Stimulated activated CD8-positive, alpha-beta memory T cell treated with anti-CD3 and anti-CD28 coated beads, Interleukin-15, amount 100 ng/mL, for 4 hours (primary cell): ENCODE measurements at places on chromosomes 4 and X.

GRCh38 chrX:28609917-28610613 is 22.8 kb downstream of the IL1RAPL1 start:
- no peak for DNase-seq

DNA sequence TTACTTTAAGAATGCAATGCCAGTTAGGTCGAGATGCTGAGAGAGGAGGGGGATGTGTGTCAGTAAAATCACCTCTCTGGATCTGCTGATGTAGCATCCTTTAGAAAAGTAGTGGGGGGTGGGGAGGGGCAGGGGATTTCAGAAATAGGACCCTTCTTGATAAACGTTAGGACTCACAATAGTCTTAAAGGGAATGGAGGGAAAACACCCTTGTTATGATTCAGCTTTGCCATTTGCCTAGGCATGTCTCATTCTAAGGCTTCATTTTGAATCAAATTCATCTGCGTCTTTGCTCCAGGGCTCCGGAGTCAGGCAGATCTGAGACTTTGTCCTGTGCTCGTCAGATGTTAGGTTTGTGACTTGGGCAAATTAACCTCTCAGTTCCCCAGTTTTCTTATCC is 879 bp downstream of the SH2D1A start:
- peak; percentile 40 for DNase-seq

DNA sequence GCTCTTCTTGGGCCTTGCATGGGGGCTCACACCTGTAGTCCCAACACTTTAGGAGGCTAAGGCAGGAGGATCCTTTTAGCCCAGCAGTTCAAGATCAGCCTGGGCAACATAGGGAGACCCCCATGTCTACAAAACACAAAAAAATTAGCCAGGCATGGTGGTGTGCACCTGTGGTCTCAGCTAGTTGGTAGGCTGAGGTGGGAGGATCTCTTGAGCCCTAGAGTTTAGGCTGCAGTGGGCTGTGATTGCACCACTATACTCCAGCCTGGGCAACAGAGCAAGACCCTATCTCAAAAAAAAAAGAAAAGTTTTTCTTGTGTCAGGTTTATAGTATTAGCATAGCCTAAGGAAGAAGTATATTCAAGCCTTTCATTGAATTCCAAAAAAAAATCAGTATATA is 30.8 kb upstream of the FAM241A start:
- no peak for DNase-seq

GRCh38 chr4:8710416-8710815 is 117.9 kb downstream of the CPZ start:
- DNase-seq, result no peak

DNA sequence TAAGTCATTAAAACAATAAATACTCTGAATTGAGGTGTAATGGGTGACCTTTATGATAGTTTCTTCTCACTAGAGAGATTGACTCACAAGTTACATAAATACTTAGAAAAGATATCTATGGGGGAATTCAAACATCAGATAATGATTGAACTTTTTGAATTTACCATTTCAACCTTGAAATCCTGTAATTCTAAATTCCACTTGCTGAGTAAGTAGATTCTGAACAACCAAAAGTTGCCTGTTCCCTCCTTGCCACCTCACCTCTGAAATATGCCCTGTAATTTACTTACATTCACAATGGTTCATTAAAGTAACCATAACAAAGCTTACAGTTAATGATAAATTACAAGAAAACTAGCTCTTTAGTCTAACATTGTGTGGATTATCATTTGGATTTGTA is 43.3 kb upstream of the SLC39A8 start:
- no peak for DNase-seq

DNA sequence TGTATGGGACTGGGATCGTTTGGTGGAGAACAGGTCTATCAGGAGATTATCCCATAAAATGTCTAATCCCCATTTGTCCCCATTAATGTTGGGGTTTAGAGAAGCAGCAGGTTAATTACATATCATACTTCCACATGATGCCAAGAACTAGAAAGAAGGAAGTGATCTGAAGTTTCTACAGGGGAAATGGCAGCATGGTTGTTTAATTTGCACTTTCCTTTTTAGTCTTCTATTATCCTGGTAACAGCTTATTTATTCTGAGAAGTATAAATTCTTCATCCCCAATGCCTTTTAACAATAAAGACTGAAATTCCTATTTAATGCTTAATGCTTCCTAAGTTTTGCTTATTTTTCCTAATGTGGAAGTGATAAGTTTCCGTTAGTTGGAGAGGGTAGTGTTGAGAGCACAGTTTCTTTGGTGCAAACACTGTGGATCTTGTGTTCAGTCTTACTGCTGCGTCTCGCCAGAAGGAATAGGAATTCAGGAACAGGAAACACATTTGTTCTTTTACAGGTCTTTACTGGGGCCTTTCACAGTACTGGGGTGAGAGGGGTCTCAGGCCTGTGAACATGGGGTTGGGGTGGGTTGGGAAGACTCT is 59.5 kb upstream of the TADA2B start:
- DNase-seq, result no peak

DNA sequence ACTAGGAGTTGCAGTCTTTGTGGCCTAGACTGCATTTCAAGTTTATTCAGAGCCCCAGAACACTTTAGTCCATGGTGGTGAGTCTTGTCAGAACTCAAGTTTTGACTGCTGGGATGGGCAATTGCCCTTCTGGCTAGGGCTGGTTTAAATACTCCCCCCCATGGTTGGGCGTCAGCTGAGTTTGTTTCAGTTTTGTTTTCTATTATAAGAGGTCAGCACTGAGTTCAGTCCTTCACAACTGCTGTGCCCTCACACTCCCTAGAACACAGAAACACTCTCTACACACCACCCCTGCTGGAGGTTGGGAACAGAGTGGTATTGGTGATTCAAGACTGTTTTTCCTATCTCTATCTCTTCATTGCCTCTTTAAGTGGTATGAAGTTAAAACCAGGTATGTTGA is 217.0 kb downstream of the GUCY2F start:
- DNase-seq, result no peak

GRCh38 chr4:113410686-113411085 is 350.9 kb downstream of the CAMK2D start:
- no peak for DNase-seq

DNA sequence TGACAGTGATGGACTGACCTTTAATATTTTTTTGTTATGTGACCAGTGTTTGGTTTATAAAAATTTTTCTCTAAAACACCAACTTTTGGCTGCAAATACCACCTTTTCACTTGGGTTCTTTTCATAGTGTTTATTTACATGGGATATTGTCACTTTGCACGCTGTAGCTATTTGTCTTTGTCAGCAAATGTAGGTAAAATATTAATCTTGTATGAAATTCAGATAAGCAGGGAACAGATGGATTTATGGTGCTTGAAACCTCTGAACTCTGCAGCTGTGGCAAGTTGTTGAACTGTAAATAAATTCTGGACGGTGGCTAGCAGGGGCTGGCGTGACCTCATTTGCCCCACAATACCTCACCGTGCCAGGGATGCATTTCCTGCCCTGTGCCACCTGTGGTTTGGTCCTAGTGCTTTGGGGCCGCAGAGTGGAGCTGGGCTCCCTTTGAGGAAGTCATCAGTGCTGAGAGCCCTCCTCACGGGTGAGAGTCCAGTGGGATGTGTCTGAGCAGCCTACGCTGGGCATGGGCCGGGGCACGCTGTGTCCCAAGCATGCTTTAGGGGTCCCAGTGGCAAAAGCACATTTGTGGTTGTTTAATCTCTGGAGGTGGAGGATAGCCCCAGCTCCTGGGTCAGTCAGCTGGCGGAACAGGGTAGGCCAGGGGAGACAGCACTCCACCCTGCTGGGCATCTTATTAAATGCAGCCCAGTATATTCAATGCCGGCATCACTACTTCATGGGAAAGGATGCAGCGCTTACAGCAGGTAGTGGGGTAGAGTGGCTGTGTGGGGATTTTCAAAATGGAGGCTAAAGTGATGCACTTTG is 108.6 kb downstream of the TBL1X start:
- no peak for DNase-seq

DNA sequence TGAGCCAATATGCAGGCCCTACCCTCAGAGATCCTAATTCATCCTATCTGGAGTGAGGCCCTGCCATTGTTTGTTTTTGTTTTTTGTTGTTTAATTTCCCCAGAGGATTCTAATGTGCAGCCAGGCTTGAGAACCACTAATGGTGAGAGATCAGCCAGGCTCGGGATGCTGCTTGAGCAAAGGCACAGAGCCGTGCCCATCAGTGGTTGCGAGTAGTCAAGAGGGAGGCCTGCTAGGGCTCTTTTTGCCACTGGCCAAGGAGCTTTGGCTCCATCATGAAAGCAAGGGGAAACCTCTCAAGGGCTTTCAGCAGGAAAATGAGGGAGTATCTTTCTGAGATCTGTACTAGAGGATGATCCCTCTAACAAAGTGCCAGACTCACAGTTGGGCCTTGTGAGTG is 2.7 kb downstream of the TCEANC start:
- no peak for DNase-seq

DNA sequence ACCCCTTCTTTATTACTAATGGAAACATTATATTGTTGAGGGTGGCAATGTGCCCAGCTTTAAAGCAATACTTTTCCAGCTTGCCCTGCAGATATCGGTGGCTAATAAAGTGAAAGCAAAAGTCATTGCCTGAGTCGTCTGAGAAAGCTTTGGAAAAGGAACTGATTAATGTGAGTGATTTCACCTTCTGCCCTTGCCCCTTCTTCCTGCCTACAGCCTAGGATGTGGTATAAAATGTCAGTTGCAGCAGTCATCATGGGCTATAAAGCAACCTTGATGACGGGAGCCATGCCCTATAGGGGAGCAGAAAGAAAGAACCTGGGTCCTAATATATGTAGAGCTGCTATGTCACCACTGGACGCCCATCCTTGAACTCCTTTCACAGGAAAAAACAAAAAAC is 132.4 kb upstream of the USP9X start:
- no peak for DNase-seq

GRCh38 chr4:16674082-16674481 is 224.4 kb downstream of the LDB2 start:
- DNase-seq, result no peak

DNA sequence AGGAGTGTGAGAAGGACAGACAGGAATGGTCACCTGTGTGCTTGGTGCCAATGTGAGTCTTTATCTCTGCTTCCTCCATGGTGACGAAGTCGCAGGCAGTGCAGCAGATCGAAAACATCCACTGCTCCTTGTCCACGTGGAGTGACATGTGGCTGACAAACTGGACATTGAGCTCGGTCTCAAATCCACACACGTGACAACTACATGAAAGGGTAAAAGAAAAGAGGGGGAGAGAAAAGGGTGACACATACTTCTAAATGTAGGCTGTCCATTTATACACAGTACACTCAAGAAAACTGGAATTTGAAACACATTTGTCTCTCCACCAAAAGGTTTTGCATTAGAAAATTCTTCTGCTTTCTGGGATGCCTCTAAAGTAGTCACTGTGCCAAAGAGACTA is 94.5 kb downstream of the C4orf51 start:
- DNase-seq, result no peak

- DNase-seq, result no peak
Measured at GRCh38 chr4:25343671-25344070, 31.1 kb downstream of the ZCCHC4 start.

DNA sequence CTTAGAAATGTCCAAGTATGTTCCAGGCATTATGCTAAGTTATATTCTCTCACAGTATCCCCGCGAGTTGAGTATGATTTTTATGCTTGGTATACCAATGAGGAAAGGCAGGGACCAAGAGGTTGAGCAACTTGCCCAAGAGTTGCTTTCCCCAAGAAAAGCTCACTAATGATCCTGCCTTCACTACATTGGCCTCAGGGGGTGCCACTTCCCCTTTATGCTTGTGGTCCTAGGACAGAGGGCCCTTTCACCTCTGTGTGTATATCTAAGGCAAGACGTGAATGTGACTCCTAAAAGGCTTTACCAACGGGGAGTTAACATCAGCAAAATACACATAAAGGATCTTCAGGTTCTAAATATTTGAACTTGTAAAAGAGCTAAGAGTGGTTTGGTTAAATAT is 164.4 kb upstream of the CPEB2 start:
- DNase-seq, result no peak

- no peak for DNase-seq
Measured at GRCh38 chr4:182133033-182133432, 110.2 kb upstream of the TENM3 start.
